ENCODE measurements at places on chromosomes 3 and 15.

DNA sequence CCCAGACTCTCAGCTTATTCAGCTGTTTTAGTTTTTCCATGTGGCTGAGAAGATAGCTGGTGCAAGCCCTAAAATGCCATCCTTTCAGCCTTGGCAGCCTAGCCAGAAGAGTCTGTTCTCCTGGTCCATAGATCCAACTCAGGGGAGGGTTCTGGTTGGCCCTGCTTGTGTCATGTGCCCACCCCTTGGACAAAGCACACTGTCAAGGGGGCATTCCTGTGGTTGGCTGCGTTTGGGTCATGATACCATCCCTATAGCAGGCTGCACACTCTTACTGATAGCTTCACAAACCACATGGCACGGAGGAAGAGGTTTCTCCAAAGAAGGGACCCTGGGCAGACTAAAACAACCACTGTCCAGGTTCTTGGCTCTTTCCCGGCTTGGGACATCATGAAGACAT lies 8.4 kb upstream of the FSTL1 start:
- no peak for DNase-seq

GRCh38 chr3:145807990-145808389 lies 353.0 kb downstream of the PLOD2 start:
- peak; percentile 0 for DNase-seq

GRCh38 chr15:33126559-33127290 lies 67.8 kb downstream of the FMN1 start:
- peak; percentile 80 for DNase-seq

GRCh38 chr3:191282251-191283185 lies 46.7 kb upstream of the CCDC50 start:
- DNase-seq = no peak

Data from GM04503 (cell line).